ENCODE measurements at places on chromosomes 16 and 17. TPM values are rescaled to one million over a fixed set of nuclear protein-coding genes. Genes with fewer than 3 reads are reported as not detected.

The MT1M gene
- 0.37 TPM for polyA plus RNA-seq

The ASGR1 gene
- polyA plus RNA-seq, result 13.0 TPM

The OSGIN1 gene
- 1.2 TPM for polyA plus RNA-seq

The TMEM238L gene
- polyA plus RNA-seq, result not detected

The CIBAR2 gene
- 5.6 TPM for polyA plus RNA-seq

The AURKB gene
- 37.1 TPM for polyA plus RNA-seq

The OTOP2 gene
- not detected for polyA plus RNA-seq

The TPSB2 gene
- polyA plus RNA-seq, result 0.13 TPM

The CTF1 gene
- polyA plus RNA-seq, result 10.5 TPM

The CA10 gene
- polyA plus RNA-seq, result not detected

The SCARF1 gene
- polyA plus RNA-seq, result 22.6 TPM

The PHKB gene
- 104 TPM for polyA plus RNA-seq

The TERB1 gene
- 0.14 TPM for polyA plus RNA-seq

The CACNG3 gene
- polyA plus RNA-seq, result not detected

GRCh38 chr17:55706808-55707773 lies 15.6 kb downstream of the TMEM100 start:
- DNase-seq, result no peak

GRCh38 chr17:44348234-44348987 lies 3.3 kb downstream of the GRN start:
- peak; percentile 76 for DNase-seq

GRCh38 chr17:37494401-37494831 lies 4.7 kb downstream of the DUSP14 start:
- DNase-seq, result no peak

- no peak for DNase-seq
Observed at GRCh38 chr17:66807182-66807581, 27.7 kb upstream of the CACNG5 start.

DNA sequence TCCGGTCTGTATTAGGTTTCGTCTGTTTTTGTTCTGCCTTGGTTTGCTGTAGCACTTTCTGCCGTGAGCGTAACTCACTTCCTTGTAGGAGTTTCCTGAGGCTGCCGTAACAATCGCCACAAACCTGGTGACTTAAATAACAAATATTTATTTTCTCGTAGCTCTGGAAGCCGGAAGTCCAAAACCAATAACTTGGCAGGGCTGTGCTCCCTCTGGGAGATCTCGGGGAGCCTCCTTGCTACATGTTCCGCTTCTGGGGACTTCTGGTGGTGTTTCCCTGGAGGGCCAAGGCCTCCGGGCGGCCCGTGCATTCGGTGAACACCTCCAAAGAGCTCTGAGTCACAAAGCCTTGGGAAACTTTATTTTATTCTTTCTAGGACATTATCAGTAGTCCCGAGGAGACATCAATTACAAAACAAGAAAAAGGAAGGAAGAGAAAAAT lies 6.8 kb upstream of the WDR45B start:
- DNase-seq, result no peak

DNA sequence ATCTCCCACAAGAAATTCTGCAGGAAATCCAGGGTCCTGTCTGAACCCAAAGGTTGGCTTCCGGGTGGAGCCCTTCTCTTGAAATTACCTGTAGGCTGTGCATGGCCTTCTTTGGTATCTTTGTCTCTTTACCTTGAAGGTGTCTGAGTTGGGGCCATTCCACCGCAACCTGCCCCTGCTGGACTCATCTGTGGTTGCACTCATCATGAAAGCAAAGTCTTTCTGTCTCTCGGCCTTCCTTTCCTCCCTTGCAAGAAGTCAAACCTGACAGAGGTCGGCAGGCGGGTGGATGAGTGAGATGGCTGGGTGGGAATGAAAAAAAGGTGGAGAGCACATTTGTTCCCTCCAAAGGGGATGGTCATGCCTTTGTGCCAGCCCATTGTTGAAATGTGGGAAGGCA lies 25.1 kb downstream of the SALL1 start:
- no peak for DNase-seq

DNA sequence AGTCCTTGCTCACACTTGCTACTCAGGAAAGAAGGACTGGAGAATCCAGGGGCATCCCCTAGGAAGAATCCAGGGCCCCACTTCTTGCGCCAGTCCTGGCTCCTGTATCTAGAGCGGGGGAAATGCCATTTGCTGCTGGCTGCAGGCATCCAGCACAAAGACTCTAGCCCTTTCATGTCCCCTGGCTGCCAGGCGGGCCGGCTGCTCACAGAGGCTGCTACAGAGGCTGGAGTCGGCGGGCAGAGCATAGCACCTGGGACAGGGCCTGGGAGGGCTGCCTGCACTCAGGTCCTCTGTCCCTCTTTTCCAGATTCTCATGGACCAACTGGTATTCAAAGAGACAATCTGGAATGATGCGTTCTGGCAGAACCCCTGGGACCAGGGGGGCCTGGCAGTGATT lies 13.8 kb downstream of the SMIM5 start:
- no peak for DNase-seq

DNA sequence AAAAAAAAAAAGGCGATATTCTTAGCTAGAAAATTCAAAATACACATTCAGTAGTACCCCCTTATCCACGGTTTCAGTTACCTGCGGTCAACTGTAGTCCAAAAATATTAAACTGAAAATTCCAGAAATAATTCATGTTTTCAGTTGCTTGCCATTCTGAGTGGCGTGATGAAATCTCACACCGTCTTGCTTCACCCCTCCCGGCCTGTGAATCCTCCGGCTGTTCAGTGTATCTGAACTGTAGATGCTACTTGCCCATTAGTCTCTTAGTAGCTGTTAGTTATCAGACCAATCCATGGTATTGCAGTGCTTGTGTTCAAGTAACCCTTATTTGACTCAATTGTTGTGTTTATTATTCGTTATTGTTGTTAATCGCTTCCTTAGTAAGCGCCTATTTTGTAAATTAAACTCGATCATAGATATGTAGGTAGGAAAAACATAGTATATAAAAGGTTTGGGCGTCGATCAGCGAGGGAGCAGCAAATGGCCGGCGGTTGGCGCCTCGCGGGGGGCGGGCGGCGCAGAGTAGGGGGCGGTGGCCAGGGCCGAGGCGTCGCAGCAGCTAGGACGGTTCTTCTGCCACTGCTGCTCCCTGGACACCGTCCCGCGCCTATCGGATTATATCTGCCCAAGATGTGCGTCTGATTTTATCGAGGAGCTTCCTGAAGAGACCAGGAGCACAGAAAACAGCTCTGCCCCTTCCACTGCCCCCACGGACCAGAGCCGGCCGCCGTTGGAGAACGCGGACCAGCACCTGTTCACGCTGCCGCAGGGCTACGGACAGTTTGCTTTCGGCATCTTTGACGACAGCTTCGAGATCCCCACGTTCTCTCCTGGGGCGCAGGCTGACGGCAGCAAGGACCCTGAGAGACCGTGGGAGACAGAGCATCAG lies 39.8 kb upstream of the AKAP1 start:
- DNase-seq, result no peak

DNA sequence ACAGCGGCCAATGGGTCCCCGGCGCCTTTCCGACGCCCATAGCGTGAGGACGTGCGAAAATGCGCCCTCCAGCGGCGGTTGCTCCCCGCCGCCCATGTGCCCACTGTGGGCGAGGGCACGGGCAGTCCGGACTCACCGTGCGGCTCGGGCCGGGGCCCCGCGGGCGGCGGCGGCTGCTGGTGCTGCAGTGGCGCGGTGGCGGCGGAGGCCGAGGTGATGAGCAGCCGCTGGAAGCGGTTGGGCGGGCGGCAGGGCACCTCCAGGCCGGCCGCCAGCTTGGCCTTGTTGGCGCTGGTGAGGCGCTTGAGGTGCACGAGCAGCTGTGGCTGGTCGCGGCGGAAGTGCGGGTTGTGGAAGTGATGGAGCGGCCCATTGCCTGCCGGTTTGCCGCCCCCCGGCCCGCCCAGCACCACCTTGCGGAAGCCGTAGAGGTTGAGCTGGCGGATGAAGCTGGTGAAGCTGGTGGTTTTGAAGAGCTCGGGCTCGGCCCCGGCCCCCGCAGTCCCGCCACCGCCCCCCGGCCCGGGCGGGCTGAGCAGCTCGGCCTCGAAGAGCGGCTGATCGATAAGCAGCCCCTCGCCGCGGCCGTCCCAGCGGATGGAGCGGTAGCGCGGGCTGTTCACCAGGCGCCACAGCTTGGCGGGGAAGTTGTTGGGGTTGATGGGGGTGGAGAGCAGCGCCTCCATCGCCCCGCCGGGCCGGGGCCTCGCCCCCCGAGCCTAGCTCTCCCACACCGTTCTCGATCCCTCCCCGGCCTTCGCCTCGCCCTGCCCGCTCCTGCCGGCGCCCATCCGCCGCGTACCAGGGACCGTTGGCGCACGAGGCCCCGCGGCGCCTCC lies at the start of gene HSF5:
TSS of gene HSF5 (minus strand) at position 820 of the 839 bp plus-strand sequence. CDS start at position 686, 134 bp downstream.
- peak; percentile 27 for DNase-seq

DNA sequence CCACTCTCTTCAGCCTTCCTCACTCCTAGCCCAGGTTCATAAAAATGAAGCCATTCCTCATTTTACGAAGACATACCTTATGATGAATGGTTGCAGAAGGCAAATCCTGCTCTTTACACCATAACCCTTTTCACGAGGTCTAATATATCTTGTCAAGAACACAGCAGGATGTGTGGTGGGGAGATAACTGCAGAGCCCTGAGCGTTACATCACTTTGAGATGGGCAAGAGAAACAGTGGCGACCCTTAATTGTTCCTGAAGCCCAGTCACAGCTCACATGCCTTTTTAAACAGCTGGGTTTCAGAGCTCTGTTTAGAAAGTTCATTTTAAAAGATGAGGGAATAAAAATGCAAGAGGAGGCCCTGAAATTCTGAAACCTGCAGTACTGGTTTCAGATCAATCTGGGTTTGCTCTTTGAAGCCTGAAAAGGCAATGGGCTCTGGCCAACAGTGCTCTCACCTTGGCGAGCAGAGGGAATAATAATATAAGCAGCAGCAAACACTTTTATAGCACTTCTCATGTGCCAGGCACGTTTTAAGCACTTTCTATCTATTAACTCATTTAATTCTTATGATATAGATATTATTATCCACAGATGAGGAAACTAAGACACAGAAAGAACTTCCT lies 2.9 kb downstream of the FAM117A start:
- DNase-seq, result no peak

GRCh38 chr16:79871906-79872305 lies 271.4 kb upstream of the MAF start:
- no peak for DNase-seq

- DNase-seq, result no peak
Observed at GRCh38 chr17:68455901-68456338, 1.4 kb downstream of the WIPI1 start.

- no peak for DNase-seq
Observed at GRCh38 chr16:86281421-86281820, 228.9 kb upstream of the FOXF1 start.

GRCh38 chr17:16512011-16512410 lies 20.0 kb upstream of the LRRC75A start:
- DNase-seq, result no peak

- DNase-seq, result no peak
Observed at GRCh38 chr16:30820952-30821421, 34.0 kb upstream of the ZNF629 start.

- DNase-seq, result no peak
Observed at GRCh38 chr16:55142405-55142804, 181.6 kb upstream of the IRX6 start.

- DNase-seq, result no peak
Observed at GRCh38 chr16:10519929-10520868, 60.2 kb downstream of the EMP2 start.

DNA sequence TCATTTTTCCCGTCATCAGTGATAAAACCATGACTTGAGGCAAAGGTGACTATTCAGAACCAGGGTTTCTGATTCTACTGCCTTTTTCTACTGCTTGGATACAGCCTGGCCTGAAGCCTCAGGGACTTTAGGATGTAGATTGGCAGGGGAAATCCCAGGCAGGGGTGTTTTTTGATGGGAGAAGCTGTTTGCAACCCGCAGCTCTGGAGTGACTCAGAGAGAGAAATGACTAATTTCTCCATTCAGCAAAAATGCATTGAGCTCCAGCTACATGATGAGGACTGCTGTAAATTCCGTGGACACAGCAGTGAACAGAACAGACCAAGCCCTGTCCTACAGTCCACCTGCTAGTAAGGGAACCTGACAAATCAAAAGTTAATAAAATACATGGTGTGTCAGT lies 560.6 kb downstream of the CDH13 start:
- no peak for DNase-seq

DNA sequence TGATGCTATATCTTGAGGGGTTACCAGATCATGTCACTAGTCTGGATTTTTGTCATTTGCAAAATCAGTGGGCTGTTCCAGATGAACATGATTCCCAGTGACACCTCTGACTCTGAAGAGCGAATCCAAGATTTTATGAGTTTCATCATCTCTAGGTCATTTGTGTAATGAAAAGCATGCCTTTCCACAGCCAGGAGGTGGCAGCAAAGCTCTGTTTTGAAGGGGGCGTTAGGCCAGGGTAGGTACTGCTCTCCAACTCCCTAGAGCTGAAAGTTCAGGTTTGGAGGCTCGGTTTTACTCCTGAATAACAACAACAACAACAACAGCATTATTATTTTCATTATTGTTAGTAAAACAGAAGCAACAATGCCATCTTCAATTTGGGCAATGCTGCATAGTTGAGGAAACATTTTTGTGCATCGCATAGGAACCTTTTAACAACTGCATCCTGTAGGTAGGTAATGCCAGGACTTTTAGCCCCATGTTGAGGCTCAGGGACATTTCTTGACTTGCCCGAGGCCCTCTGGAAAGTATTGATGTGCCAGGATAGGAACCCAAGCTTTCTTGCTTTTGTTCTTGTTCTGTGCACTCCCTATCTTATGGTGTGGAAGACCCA lies 77.0 kb downstream of the MYH13 start:
- peak; percentile 51 for DNase-seq

GRCh38 chr17:4204190-4204589 lies 59.6 kb downstream of the ANKFY1 start:
- no peak for DNase-seq

GRCh38 chr16:6428861-6429260 lies 903.8 kb upstream of the RBFOX1 start:
- no peak for DNase-seq

GRCh38 chr16:20897253-20897897 lies 2.8 kb downstream of the DCUN1D3 start:
- DNase-seq, result no peak

DNA sequence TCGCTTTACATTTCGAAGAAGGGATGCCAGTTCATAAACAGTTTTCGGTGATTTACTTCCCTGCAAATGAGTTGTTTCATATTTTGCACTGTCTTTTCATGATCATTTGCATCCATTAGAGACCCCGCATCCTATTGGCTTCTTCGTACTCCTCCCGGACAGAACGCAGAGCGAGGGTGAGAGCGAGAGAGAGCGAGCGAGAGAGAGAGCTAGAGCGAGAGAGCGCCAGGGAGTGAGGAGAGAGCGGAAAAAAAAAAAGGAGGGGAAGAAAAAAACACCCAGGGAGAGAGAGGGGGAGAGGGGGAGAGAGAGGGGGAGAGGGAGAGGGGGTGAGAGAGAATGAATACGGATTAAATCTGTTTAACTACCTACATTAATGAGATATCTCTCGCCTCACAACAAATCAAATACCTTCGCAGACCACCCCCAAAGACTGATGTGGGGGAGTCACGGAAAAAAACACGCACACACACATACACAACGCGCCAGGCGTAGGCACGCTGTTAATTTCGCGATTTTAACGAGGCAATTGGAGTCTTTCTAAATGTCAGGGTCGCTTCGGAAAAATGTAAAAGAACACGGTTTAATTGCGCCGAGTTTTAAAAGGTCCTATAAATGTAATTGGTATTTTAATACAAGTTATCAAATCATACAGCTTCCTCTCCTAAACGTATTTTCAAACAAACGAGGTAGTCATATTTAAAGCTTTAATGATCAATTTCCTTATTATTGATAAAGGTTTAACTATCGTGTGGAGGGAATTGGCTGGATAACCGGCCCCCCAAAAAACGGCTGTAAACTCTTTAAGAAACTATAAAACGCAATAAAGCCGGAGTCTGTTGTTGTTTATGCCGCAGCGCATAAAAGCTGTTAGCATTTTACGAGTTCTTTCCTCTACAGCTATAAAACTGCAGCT lies at the start of gene HOXB8:
TSS of gene HOXB8 (minus strand) at position 246 of the 916 bp plus-strand sequence. CDS start 588 bp downstream, outside the sequence.
- no peak for DNase-seq

- no peak for DNase-seq
Observed at GRCh38 chr17:77926981-77927380, 31.5 kb upstream of the TNRC6C start.

All from left lung (tissue), 14 donors.